ENCODE measurements at places on chromosomes 3 and 15.

GRCh38 chr3:136942803-136943202 is 15.0 kb upstream of the IL20RB start:
- no peak for DNase-seq

DNA sequence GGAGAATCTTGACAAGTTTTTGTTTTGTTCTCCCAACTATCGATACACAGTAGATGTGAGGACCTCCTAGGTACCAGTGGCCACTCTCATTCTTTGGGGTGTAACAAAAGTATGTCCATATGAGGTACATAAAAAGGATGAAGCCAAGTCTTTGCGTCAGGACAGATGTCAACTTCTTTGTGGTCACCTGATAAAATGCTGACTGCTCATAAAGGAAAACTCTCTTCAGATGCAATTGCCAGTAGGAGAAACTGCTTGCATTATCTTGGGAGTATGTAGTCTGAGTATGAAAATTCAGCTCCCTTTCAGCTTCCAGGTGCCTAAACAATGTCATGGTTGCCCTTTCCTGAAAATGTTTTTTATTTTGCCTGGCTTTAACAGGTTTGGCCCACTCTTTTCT is 123.8 kb upstream of the GOLIM4 start:
- DNase-seq = no peak

- no peak for DNase-seq
Measured at GRCh38 chr3:31370681-31371080, 162.0 kb upstream of the STT3B start.

- DNase-seq = no peak
Measured at GRCh38 chr3:194395778-194396538, 3.1 kb downstream of the GP5 start.

GRCh38 chr3:122727766-122728165 is 47.1 kb downstream of the PARP14 start:
- DNase-seq = no peak
